ENCODE measurements at places on chromosomes 16 and 17.

DNA sequence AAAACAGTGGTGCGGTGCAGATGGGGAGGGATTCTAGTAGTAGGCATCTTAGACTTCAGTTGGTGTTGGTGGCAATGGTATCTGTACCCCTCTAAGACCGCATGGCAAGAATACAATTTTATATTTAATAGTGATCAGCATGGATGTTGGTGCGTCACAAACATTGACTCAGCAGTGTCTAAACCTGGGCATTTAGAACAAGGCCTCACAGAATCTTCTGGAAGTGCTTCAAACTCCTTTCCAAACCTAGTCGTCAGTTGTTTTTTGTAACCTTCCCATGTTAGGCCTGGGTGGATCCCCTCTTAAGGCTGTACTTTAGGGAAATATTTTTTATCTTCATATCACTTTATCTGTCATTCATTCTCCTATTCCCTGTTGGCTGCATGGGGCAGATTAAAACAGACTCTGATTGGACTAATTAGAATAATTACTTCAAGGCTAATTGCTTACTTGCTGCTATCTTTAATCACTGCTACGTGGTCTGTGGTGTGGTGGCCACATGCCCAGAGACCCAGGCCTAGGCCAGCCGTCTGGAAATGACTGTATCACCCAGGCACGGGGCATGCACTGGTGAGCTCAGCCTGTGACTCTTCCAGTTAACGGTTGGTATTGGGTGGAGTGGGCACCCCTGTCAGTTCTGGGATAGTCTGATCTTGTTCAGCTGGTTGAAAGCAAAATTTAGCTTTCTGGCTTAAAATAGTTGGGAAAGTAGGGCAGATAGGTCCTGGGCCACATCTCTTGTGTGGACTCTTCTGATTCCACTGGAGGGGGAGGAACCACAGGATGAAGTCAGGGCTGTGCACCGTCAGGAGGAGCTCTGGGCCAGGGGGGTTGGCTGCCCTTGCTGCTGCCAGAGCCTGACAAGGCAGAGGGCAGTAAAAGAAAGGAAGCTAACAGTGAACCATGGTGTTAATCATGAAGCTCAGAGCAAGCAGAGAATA, 4.5 kb downstream of the ALKBH5 start:
- DNase-seq, result no peak

GRCh38 chr17:27256225-27257030, 37.5 kb upstream of the WSB1 start:
- DNase-seq, result no peak

- DNase-seq, result no peak
Measured at GRCh38 chr16:54266363-54266955, 20.1 kb downstream of the IRX3 start.

- no peak for DNase-seq
Measured at GRCh38 chr16:83586461-83587200, 221.1 kb upstream of the HSBP1 start.

DNA sequence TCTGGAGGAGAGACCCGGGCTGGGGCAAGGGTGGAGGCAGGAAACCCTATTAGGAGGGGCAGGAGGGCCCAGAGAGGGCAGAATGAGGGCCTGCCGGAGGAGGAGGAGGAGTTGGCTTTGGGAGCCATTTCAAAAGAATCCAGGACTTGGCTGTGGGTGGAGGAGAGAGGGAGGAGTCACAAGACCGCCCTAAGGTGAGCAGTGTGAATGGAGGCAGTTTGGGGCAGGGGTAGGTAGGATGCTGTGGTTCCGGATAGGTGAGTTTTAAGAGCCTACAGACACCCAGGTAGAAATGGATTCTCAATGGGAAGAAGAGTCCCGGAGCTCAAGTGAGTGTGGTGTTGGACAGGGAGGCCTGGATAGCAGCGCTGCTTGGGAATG, 80.3 kb downstream of the ARHGAP23 start:
- DNase-seq, result no peak

GRCh38 chr17:27751166-27751565, 49.2 kb downstream of the NOS2 start:
- no peak for DNase-seq

- no peak for DNase-seq
Measured at GRCh38 chr17:17146786-17147406, 59.2 kb downstream of the PLD6 start.

- DNase-seq, result no peak
Measured at GRCh38 chr17:36773039-36773438, 164.2 kb upstream of the LHX1 start.

DNA sequence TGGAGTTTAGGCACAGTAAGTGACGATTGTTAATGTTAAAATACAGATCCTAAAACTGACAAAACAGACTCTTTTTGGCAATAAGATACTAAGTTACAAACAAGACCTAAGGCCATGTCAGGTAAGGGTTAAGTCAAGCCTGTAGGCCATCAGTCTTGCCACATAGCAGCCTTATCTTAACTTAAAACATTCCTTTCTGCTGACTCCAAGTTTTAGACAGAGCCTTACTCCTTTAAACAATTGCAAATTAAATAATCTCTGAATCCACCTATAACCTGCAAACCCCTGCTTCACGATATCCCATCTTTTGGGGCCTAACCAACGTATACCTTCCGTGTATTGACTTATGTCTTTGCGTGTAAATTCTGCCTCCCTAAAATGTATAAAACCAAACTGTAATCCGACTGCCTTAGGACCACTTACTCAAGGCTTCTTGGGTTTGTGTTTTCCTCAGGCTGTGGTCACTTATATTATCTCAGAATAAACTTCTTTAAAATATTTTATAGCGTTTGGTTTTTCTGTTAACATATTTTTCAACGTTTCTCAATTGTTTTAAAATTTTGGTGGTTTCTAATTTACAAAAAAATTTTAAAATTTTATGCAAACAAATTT, 64.4 kb downstream of the EFCAB5 start:
- DNase-seq, result no peak

DNA sequence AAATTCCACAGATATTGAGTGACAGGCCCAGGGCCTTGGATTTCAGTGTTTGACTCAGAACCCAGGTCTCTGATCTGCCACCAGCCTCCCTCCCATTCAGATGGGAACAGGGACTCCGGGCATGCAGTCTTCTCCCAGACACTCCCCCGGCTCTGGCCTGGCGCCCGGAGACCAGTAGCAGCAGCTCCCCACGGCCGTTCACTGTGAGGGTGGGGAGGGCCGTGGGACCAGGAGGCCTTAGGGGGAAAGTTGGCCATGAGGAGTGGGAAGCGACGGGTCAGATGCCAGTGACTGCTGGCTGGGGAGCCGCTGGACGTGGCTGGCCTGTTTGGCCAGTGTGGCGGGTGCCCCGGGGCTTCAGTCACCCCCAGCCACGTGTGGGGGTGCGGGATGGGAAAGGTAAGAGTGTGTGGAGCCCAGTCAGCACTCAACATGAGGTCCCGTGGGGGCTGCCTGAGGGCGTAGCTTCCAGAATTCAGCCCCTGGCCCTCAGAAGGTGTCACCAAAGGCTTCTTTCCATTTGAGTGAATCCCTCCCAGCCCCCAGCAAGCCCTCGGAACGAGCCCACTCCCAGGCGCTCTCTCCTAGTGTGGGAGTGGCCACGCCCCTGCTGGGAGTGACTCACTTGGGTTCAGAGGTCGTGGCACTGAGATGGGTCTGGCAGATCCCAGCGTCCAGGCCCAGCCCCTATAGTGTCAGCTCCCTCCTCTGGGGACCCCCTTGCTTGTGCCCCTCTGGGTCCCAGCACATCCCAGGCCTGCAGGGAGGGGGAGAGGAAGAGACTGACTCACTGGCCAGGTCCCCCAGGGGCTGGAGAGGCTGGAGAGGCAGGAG, 309.4 kb downstream of the SEC14L1 start:
- DNase-seq, result peak; percentile 34

DNA sequence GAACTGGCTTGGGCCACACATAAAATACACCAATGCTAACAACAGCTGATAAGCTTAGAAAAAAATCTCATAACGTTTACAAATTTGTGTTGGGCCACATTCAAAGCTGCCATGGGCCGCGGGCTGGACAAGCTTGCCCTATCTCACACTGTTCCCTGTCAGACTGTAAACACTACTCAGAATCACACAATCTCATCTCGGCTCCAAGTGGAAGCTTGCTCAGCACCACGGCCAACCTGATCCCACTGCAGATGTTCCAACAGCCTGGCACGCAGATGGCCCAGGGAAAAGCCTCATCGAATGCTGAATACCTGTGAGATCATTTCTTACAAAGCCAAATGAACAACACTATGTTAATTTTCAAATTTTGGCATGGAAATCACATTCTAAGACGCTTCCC, 125.8 kb downstream of the ANKRD11 start:
- DNase-seq, result no peak

DNA sequence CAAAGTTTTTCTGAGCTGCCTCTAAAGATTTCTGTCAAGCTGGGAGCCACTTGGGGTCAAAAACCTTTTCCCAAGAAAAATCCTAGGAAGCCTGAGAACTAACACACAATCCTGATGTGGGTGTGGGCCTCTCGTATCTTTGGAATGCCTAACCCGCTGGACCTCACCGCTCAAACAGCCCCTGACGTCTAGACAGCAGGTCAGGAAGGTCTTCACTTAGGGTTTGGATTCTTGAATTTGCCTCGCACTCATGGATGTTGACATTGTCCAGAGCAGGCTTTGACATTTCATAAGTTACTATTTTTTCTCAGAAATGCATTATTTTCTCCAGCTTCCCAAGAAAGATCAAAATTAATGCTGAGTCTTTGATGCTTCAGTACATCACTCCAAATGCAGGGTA, 18.9 kb downstream of the TEX2 start:
- DNase-seq, result no peak

DNA sequence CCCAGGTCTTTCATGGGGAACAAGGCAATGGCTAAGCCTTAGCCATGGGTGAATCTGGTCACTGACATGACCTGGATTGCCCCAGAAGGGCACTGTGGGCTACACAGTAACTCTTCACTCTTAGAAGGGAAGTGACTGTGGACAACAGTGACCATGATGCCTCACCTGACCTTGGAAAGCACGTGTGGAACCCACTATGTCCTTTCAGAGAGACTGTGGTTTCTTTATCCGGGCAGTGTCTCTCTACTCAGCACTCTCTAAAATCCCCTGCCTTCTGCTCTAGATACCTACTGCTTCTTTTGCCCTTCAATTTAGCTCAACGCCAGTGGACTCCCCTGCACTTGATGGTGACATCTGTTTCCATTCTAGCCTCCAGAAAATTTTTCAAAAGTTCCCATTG, 66.1 kb upstream of the ANKFN1 start:
- DNase-seq, result no peak

DNA sequence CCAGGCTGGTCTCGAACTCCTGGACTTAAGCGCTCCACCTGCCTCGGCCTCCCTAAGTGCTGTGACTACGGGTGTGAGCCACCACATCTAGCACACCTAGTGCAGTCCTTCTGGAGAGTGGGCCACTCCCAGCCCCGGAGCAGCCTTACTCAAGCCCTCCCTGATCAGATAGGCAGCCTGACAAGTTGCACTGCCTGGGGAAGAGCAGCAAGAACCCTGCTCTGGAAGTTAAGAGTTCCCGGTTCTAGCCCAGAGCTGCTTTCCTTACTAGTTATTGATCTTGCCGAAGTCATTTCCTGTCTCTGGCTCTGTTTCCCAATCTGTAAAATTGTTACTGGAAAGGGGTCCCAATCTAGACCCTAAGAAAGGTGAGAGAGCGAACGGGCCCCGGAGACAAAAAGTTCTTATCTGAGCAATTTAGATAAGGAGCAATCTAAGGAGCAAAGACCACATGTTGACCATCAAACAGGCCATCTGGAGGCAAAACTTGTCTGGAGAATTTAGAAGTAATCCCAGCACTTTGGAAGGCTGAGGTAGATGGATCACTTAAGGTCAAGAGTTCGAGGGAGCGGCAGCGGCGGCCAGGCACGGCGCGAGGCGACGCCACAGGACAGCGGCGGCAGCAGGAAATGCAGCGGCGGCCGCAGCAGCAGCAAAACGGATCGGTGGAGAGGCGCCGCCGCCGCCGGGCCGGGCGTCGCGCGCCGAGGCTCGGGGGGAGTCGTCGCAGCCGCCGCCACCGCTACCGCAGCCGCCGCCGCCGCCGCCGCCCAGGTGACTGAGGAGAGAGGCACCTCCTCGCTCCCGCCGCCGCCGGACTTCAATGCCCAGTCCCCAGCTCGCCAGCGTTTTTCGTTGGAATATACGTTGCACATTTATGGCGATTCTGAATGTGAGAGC, 4.3 kb upstream of the NAGLU start:
- DNase-seq, result peak; percentile 31

DNA sequence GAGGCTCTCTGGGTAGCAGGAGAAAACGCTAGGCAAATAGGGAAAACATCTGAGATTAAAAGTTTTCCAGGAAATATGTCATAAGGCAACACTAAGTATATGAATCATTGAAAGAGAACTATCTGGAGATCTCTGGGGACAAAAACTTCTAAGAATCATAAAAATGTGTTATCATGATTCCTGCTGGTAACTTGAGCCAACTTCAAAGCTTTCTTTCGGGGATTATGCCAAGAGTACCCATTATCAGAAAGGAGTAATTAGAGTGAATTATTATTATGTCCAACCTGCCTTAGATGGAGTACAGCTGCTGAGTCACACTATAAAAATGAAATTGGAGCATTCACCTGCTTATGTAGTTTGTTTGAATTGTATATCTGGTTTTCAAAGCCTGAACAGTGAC, 488.5 kb upstream of the SOX9 start:
- no peak for DNase-seq

DNA sequence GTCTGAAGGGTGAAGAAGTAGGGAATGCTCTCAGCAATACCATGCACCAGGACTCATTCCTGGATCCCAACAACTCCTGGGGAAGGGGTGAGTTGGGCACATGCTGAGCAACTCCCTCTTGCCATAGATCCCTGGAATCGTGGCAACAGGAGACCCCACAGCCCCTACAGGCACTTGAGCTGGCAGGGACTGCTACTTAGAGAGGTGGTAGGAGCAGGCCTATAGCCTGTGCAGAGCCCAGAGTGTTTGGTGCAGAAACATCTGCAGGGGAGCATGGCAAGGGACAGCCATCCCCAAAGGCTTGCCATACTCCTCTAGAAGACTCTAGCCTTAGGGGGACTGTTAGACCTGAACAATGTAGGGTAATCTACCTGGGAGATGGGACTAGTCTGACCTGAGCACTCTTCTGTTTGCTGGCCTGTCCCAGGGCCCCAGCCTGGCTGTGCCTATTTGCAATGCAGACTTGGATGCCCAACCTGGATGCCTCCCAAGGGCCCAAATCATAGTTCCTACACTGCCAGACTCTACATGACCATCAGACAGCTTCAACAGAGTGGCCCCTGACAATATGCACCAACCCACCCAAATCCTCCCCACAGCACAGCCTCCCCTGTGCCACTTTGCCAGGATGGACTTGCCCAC, 568.6 kb upstream of the KIF2B start:
- no peak for DNase-seq

- DNase-seq, result no peak
Measured at GRCh38 chr17:64357191-64357981, 33.3 kb downstream of the PECAM1 start.

GRCh38 chr17:63488851-63489250, 12.0 kb downstream of the ACE start:
- DNase-seq, result no peak

DNA sequence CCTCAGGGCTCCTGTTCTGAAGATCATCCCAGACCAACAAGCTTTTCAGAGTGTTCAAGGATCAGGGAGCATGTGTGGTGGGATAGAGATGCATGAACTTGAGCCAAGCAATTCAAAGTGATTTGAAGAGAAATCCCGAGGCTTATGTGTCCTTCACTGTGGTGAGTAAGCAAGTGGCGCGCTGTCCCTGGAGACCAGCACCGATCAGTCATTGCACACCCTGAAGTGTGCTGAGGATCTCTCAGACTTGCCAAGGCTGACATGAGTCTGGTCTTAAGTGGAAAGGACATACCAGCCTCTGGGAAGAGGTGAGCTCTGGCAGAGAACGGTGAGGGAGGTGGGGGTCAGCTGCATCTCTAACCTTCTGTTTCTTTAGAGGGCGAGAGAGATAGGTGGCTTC, 43.8 kb upstream of the CDH13 start:
- DNase-seq, result no peak

GRCh38 chr16:30414159-30414558, 6.8 kb downstream of the ZNF771 start:
- no peak for DNase-seq
